ENCODE measurements at places on chromosomes 5 and 9.

- no peak for DNase-seq
Measured at GRCh38 chr9:94250456-94250855, 8.6 kb upstream of the ZNF169 start.

- DNase-seq, result no peak
Measured at GRCh38 chr9:109805050-109805449, 25.1 kb downstream of the PALM2AKAP2 start.

GRCh38 chr9:32434892-32435291 is 50.4 kb downstream of the ACO1 start:
- no peak for DNase-seq

DNA sequence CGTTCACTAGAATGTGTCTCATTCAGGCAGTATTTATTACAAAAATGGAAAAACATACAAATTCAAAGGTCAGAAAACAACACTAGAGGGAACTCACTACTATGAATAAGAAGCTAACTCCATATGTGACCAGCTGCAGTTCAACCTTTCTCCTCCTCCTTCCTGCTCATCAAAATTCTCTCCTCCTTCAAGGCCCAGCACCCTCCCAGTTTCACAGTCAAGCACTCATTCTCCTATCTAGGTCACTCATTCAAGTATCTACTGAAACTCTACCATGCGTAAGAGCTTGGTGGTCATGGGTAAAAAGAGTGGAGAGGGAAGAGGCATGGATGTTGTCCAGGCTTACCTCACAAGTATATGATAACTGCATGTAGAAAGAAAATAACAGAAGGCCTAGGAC is 27.7 kb downstream of the ECPAS start:
- no peak for DNase-seq

DNA sequence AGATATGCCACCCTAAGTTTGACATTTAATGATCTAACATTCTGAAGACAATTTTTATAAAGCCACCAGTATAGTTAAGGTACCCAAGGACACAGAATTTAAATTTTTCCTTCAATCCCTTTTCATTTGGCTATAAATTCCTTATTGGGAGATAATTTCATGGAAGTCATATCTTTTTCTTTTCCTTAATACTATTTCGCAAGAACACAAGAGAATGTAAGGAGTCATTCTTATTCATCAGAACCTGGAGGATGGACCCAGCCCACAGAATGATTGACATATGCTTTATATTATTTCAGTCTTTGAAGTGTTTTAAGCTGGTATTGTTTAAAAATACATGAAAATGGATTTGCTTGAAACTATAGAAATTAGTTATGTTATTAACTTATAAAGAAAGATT is 79.6 kb downstream of the DROSHA start:
- no peak for DNase-seq

- DNase-seq, result no peak
Measured at GRCh38 chr9:124652615-124653393, 118.3 kb downstream of the NR6A1 start.

DNA sequence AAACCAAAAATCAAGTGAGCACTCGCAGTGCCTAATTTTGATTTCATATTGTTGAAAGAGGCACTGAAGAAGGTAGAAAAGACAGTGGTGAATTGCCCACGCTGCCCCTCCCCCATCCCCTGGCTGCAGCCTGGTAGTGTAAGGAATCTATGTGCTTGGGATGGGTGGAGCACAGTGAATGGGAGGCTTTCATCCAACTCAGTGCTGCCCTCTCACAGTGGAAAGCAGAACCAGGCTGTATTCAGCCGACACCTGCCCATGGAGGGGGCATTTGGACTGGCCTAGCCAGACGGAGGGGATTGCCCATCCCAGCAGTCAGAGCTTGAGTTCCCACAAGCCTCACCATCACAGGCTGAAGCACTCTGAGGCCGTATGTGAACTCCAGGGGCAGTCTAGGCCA is 800.4 kb upstream of the DMAC1 start:
- no peak for DNase-seq

DNA sequence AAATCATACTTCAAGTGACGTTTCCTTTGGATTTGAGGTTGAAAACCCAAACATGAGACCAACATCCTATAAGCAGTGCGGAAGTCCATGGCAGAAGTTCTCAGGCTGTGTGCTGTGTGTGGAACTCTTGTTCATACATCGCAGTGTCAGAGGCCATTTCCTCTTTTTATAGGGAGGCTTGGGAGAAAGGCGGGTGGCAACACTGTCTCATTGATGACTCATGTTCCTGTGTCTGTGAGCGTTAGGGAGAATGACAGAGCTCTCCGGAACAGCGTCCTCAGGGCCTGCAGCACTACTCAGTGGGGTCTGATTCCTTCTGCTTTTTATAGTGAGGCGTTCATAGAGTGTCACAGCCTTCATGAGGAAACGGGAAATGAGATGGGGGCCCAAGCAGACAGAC is 98.8 kb upstream of the BASP1 start:
- DNase-seq, result peak; percentile 99

Measured in SIG-M5 (cell line).